ENCODE measurements at places on chromosomes 7 and 10. TPM values are rescaled to one million over a fixed set of nuclear protein-coding genes. Genes with fewer than 3 reads are reported as not detected.

NUPR2 gene
- polyA plus RNA-seq: not detected

THSD7A gene
- not detected for polyA plus RNA-seq

GAD2 gene
- not detected for polyA plus RNA-seq

DNA sequence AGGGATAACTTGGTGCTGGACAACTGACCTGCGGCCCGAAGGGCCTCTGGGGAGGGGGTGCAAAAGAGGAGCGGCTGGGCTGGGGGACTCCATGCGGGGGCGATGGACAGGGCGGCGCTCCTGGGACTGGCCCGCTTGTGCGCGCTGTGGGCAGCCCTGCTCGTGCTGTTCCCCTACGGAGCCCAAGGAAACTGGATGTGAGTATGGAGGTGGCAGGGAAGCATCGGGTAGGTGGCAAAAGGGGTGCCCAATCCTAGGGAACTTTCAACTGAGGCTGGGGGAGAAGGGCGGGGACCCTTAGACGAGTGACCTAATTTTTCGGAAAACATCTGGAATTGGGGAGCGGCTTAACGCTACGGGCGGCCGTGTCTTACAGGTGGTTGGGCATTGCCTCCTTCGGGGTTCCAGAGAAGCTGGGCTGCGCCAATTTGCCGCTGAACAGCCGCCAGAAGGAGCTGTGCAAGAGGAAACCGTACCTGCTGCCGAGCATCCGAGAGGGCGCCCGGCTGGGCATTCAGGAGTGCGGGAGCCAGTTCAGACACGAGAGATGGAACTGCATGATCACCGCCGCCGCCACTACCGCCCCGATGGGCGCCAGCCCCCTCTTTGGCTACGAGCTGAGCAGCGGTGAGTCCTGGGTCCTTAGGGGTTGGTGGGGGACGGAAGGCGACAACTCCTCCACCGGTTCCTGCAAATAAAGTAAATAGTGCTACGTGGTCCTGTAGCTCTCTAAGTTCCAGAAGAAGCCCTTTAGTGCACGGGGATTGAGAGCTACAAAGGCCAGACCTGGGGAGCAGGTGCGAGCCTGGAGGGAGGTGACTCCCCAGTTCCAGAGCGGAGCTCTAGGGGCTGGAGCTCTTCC, 622 bp downstream of the WNT16 start:
- no peaks in the 10 kb centered on the region for H3K4me1 ChIP-seq
- H3K27me3 ChIP-seq: peaks cover 62% of the 10 kb centered on the region
- no peak overlapping the region for H3K27ac ChIP-seq
- DNase-seq: no peak
- H3K36me3 ChIP-seq: no peaks in the 10 kb centered on the region

DNA sequence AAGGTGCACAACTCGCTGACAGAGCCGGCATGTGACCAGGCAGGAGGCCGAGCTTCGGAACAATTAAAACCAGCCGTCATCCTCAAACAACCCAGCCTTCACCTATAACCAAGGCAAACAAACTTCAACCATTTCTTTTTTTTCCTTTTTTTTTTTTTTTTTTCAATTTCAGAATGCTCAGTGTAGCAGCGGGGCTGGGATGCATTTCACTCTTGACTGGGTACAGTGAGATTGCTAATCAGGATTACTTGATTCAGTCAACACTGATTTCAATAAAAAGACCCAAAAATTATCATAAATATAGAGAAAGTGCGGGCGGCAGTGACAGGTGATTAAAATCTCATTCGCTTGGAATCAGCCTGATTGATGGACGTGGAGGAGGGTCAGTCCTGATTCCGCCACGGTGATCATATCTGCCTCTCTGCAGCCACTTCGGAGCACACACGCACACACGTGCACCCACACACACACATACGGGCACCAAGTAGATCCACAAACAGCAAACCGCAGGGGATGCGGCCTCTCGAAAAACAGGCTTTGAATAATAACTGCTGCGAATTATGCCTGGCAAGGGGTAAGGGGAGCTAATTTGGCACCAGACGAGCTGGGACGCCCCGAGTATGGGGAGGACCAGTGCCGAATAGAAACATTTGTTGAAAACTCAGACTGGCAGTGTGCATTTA, 31.2 kb downstream of the EBF3 start:
- H3K27ac ChIP-seq: no peak overlapping the region
- no peaks in the 10 kb centered on the region for H3K4me1 ChIP-seq
- no peak overlapping the region for H3K4me3 ChIP-seq

DNA sequence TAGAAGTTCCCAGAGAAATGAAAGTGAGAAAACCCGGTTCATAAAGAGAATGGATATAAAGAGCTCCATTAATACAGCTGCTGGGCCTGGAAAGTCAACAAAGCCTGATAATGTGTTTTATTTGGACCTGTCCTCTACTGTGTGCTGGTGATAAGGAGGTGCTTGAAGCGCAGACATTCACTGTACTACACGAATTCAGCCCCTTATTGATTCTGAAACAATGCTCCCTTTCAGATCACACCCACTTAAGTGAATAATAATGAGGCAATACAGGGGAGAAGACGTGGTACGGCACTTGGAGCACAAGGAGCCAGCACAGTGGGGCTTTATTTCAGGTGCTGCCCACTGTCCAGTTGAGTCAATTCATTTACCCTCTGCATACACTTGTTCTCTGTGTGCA, 260.8 kb downstream of the FGFR2 start:
- no peak overlapping the region for H3K4me3 ChIP-seq
- no peaks in the 10 kb centered on the region for H3K27me3 ChIP-seq
- no peaks in the 10 kb centered on the region for H3K4me1 ChIP-seq
- H3K36me3 ChIP-seq: no peaks in the 10 kb centered on the region
- no peak for DNase-seq
- H3K27ac ChIP-seq: no peak overlapping the region

DNA sequence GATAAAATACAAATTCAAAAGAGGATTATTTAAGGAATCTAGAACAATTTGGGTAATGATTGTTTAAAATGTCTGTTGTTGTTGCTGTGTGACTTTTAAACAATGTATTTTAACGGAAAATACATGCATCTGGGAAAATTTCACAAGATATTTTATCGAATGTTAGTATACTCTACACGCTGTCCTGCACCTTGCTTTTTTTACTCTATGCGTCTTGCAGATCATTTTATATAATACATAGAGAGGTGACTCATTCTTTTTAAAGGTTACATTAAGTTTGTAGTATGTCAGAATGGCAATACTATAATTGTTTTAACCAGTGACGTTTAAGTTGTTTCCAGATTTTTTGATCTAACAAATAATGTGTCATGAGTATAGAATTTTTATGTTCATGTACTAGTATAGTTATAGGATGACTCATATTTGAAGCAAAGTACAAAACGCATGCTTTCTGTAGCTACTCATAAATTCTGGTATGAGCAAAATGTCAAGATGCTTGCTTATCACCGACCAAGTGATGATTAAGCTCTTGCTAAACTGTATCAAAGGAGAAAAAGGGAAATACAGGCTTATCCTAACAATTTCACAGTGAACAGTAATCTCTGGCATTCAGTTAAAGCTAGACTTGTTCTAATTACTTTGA, 4.9 kb downstream of the DKK1 start:
- H3K27me3 ChIP-seq: peaks cover 23% of the 10 kb centered on the region
- no peak overlapping the region for H3K27ac ChIP-seq
- no peaks in the 10 kb centered on the region for H3K36me3 ChIP-seq
- H3K4me1 ChIP-seq: peaks cover 3% of the 10 kb centered on the region
- no peak overlapping the region for H3K4me3 ChIP-seq
- DNase-seq: no peak

- no peak overlapping the region for H3K27ac ChIP-seq
- no peaks in the 10 kb centered on the region for H3K36me3 ChIP-seq
- H3K27me3 ChIP-seq: no peaks in the 10 kb centered on the region
These were observed 64.8 kb downstream of the ITGB8 start for GRCh38 chr7:20395511-20395910.

DNA sequence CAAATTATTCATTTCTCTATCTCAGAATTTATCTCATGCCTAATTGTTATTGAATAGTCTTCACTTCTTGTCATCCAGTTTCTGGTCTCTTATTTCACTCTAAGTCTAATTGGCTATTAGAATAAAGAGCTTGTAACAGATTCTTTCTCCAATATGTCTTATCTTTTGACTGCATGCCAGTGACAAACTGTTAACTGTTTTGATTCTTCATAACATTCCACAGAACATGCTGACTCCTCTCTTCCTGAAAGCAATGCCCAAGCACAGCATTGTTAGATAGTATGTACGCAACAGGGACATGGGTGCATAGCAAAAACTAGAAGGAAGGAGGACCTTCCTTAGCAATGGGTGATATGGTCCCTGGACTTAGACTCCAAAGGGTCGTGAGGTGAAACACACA, 65.4 kb downstream of the TRUB1 start:
- H3K27me3 ChIP-seq: no peaks in the 10 kb centered on the region
- H3K27ac ChIP-seq: no peak overlapping the region
- H3K4me3 ChIP-seq: no peak overlapping the region
- no peak for DNase-seq

DNA sequence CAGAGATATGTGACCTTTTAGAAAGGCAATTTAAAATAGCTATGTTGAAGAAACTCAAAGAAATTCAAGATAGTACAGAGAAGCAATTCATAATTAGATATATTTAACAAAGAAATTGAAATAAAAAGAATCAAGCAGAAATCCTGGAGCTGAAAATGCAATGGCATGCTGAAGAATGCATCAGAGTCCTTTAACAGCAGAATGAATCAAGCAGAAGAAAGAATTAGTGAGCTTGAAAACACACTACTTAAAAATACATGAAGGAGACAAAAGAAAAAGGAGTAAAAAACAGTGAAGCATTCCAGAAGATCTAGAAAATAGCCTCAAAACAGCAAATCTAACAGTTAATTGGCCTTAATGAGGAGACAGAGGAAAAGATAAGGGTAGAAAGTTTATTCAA, 20.0 kb downstream of the ZPBP start:
- H3K4me3 ChIP-seq: no peak overlapping the region
- no peak for DNase-seq
- no peaks in the 10 kb centered on the region for H3K27me3 ChIP-seq
- no peak overlapping the region for H3K27ac ChIP-seq
- H3K36me3 ChIP-seq: no peaks in the 10 kb centered on the region
- H3K4me1 ChIP-seq: peaks cover 16% of the 10 kb centered on the region
